ENCODE measurements at places on chromosomes 6 and 20.
A peak's percentile ranks its signal among the peaks of the same experiment; 100 is the strongest.

GRCh38 chr6:164749221-164750064, 560.0 kb downstream of the C6orf118 start:
- DNase-seq, result peak; percentile 57

DNA sequence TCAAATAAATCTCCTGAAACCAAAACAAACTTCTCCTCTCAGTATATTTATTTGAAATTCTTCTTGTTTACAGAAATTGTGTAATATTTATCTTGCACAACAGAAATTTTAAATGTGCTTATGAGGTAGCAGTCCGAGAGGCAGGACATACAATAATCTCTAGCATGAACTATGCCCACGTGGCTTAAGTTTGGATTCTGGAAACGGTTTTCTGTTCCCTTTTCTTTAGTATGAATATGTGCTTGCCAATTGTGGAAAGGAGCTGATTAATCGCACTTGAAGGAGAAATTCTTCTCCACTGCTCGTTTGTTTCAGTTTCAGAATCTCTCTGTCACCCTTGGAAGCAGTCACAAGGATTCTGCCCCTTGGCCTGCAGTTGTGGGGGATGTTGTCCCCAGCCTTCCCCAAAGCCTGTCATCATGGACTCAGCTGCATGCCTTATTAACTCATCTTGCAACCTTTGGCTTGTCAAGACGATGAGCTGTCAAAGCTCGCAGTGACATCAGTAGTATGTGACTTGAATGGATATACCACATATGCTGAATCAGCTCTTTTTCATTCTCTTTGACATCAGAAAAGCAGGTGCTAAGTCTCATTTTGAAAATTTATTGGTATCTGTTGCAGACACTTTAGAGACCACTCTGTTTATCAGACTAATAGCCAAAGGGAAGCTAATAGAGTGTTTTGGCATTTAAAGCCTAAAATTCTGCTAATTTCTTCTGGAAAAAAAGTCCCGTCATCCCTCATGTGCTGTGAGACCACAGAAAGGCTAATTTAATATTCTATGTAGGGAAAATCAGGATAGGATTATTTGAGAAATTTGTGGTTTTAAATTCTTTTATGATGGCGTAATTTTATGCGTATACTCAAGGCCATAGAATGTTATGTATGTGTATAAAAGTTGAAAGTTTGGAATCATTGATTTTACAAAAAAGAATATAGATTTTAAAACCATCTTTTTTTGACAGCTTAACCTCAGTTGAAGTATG, 186.8 kb downstream of the ARID1B start:
- DNase-seq, result peak; percentile 52

GRCh38 chr6:138240476-138241245, 22.4 kb upstream of the PBOV1 start:
- DNase-seq, result no peak

DNA sequence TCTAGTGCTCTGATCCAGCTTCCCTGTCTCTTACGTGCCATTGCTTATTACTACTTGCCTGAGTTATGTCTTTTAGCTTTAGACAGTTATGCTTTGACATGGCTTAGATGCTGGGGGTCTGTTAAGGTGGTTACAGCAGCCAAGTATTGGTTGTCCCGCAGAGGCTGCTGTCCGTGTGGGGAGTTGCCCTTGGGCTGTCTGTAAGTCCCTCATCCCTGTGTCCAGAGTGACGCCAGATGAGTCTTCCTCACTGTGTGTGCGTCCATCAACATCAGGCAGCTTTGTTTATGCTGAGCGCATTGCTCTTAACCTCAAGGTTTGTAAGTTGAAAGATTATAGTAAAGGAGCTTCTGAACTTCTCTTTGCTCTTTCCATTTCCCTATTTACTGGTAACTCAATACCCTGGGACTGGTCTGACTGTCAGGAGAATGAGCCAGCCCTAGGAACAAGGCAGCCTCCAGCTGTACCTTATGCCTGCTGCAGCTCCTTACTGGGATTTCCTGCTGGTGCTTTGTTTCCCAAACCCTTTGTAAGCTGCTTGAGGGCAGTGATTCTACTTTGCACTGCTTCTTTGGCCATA, 7.2 kb downstream of the FAM120B start:
- DNase-seq, result no peak

DNA sequence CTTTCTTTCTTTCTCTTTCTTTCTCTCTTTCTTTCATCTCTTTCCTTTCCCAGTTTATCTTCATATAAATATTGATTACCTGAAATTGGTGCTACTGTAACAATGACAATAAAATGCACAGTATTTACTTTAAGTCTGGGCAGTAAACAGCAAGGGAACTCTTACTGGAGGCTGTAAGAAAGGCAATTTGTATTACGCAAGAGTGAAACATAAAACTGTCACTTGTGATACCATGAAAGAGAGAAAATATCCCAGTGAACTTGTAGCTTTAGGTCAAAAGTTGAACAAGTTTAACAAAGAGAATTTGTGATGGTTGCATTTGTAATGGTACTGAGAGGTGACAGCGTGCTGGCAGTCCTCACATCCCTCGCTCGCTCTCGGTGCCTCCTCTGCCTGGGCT, 80.0 kb downstream of the EYS start:
- DNase-seq, result no peak

- no peak for DNase-seq
These were observed 64.3 kb upstream of the TMEM30A start for GRCh38 chr6:75348882-75349261.

DNA sequence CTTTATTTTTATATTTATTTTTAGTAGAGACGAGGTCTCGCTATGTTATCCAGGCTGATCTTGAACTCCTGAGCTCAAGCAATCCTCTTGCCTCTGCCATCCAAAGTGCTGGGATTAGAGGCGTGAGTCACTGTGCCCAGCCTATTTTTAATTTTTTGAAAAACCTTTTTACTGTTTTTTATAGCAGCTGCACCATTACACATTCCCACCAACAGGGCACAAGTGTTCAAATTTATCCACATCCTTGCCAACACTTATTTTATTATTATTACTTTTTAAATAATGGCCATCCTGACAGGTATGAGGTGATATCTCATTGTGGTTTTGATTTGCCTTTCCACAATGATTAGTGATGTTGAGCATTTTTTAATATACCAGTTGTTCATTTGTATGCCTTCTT, 42.5 kb downstream of the PACSIN1 start:
- no peak for DNase-seq

- no peak for DNase-seq
These were observed 3.3 kb downstream of the HEY2 start for GRCh38 chr6:125752773-125753172.

DNA sequence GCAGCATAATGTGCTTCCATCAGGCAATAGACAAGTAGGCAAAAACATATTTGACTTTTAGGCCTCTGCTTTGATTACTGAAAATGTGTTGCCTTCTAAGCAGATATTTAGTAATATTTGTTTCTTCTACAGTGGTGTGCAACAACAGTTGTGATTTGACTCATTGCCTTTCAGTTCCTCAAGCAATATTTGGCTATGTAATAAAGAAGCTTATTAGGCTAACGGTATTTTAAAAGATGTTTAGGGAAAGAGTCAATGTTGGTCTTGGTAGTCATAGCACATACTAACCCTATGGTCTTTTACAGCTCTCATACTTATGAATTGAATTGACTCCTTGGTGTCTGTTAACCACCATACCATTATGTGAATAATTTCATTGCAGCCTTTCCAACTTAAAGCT, 124.1 kb downstream of the GRIK2 start:
- DNase-seq, result no peak

DNA sequence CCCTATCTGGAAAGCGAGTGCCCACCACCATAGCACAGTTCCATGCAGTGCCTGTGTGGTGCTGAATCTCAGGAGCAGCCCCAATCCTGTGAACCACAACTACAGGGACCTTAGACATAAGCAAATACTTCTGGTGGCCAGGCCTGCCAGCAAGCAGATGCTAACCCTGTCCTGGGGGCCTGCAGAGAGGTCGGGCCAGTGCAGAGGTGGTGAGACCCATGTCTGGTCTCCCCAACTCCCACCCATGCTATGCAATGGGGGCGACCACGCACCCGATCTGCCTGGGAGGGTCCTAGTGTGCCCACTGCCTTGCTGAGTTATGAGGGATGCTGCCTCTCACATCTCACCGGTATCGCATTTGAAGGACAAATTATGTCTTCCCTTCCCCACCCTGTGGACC, 151.6 kb upstream of the ZNF337 start:
- no peak for DNase-seq

- DNase-seq, result no peak
These were observed 49.1 kb upstream of the FRMD1 start for GRCh38 chr6:168128006-168128630.

DNA sequence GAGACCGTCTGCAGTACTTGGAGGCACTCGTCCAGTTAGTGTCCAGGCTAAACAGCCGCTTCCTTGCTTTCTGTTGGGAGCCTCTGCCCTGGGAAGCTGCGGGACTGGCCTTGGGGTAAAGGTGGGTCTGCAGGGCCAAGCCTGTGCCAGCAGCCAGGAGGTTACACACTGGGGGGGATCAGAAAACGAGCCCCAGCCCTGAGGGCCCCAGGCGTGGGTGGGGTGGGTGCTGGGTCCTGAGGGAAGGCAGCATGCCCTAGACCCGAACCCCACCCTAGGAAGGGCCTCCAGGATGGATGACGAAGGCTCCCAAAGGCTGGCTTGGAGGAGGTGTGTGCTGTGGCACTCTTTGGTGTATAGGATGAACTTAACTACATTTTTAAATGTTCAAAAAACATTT, 335.2 kb downstream of the ZFAND3 start:
- no peak for DNase-seq

- no peak for DNase-seq
These were observed 213.5 kb downstream of the MOXD1 start for GRCh38 chr6:132187816-132188215.
